ENCODE measurements at places on chromosomes 4 and X. TPM values are rescaled to one million over a fixed set of nuclear protein-coding genes. Genes with fewer than 3 reads are reported as not detected.

The ZNF182 gene
- polyA plus RNA-seq, result 1.4 TPM

GRCh38 chr4:136183513-136183912 lies 1348.8 kb downstream of the PCDH18 start:
- H3K27ac ChIP-seq, result no peak overlapping the region
- no peaks in the 10 kb centered on the region for H3K4me1 ChIP-seq
- no peaks in the 10 kb centered on the region for H3K36me3 ChIP-seq
- DNase-seq, result no peak
- no peak overlapping the region for H3K4me3 ChIP-seq
- H3K27me3 ChIP-seq, result no peaks in the 10 kb centered on the region

The NLGN4X gene
- polyA plus RNA-seq, result 2.0 TPM

DNA sequence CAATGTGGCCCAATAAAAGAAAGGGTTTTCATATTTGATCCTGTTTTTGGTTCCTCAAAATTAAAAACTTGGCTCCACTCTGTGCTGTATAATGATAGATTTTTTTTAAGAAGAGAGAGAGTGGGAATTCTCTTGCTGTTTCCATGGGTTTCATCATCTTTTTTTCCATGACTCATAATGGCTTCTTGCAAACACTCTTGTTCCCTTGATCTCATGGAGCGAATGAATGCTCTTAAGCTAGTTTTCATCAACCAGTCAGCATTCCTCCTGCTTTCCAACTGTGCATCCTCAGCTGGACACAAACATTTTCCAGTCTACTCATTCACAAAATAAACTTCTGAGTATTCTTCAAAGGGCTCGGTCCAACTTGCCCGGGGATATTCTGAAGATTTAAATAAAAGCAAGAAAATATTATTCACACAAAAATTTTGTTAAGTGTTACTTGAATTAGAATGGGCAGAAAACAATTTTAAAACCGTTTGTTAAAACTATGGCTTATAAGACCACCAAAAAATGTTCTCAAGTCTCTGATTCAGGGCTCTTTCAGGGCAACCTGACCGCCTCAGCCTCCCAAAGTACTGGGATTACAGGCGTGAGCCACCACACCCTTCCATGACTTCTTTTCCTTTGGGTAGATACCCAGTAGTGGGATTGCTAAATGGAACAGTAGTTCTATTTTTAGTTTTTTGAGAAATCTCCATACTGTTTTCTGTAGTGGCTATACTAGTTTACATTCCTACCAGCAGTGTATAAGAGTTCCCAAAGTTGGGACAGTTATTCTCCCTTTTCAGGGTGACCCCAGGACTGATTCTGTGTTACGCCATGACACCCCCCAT lies 64.7 kb downstream of the TMEM156 start:
- no peaks in the 10 kb centered on the region for H3K36me3 ChIP-seq
- peak overlapping the region; percentile 56 for H3K27ac ChIP-seq
- H3K4me1 ChIP-seq, result peaks cover 7% of the 10 kb centered on the region

DNA sequence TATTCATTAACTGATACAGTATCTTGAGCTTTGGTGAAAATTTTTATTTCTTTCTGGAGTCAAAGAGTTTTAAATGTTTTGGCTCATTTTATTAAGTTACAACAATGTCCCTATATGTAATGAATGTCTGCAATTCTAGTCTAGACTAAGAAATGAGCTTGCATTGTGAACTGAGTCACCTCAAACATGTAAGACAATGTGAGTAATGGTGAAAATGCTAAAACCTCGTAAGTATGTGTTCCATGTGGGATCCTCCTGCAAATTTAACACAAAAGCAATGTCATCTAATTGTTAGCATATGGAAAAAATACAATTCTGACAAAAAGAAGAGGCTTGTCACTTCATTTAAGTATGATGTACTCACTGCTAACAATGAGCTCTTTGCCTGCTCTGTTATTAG lies 480.5 kb upstream of the FSTL5 start:
- H3K27ac ChIP-seq, result no peak overlapping the region
- H3K4me1 ChIP-seq, result no peaks in the 10 kb centered on the region
- H3K4me3 ChIP-seq, result no peak overlapping the region
- DNase-seq, result no peak

DNA sequence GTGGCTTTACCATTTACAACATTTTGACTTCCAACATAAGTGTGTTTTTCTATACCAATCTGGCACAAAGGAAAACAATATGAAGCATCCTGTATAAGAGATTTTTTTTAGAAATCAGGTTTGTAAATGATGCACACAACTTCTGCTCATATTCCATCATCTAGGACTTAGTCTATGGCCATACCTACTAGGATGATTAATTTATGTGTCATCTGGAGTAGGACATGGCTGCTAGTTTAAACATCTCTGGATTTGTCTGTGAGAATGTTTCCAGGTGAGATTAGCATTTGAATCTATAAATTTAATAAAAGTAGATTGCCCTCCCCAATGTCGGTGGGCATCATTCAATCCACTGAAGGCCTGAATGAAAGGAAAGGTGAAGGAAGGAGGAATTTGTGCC lies 682.8 kb upstream of the GRID2 start:
- no peak overlapping the region for H3K4me3 ChIP-seq
- H3K36me3 ChIP-seq, result no peaks in the 10 kb centered on the region
- no peaks in the 10 kb centered on the region for H3K4me1 ChIP-seq
- H3K27me3 ChIP-seq, result no peaks in the 10 kb centered on the region
- DNase-seq, result no peak

The STK32B gene
- 6.7 TPM for polyA plus RNA-seq
